Osteocyte (in vitro differentiated cells): ENCODE measurements at places on chromosomes 13 and 19.

GRCh38 chr13:104571161-104571892 is 1505.1 kb upstream of the SLC10A2 start:
- peak; percentile 89 for DNase-seq

- DNase-seq: no peak
These were observed 801 bp downstream of the QTRT1 start for GRCh38 chr19:10701955-10702525.

GRCh38 chr19:8615813-8616596 is 5.5 kb upstream of the ADAMTS10 start:
- no peak for DNase-seq

DNA sequence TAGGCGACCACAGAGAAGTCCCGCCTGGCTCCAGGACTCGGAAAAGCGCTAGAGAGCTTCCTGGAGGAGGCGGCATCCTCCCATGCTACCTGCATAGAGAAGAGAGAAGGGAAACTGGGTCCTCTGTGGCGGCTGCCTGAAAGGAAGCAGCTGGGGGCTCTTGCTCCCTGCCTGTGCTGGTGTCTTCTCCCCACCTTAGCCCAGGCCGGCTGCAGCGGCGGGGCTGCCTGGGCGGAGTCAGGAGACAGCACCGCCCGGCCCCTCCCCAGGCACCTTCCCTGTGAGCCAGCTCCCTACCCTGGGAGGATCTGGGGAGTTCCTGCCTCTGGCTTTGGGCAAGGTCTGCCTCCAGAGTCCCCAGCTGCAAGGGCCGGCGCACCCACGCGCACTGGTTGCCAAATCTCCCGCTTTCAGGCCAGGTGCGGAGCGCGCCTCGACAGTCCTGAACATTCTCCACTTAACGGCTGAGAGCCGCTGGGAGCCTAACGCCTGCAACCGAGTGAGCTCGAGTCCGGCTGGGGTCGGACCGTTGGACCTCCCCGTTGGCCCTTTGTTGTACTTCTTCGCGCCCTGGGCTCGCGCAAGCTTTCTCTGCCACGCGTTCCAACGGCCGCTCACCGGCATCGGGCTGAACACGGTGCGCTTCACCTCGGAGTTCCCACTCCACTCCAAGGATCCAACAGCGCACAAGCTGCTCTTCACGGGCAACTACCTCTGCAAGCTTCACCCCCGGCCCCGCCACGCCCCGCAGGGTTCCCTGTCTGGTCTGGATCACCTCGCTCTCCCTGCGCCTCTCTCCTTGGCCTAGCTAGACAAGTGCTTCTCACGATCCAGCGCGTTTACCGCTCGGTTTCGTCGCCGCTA is 21.8 kb upstream of the ZNF30 start:
- no peak for DNase-seq

DNA sequence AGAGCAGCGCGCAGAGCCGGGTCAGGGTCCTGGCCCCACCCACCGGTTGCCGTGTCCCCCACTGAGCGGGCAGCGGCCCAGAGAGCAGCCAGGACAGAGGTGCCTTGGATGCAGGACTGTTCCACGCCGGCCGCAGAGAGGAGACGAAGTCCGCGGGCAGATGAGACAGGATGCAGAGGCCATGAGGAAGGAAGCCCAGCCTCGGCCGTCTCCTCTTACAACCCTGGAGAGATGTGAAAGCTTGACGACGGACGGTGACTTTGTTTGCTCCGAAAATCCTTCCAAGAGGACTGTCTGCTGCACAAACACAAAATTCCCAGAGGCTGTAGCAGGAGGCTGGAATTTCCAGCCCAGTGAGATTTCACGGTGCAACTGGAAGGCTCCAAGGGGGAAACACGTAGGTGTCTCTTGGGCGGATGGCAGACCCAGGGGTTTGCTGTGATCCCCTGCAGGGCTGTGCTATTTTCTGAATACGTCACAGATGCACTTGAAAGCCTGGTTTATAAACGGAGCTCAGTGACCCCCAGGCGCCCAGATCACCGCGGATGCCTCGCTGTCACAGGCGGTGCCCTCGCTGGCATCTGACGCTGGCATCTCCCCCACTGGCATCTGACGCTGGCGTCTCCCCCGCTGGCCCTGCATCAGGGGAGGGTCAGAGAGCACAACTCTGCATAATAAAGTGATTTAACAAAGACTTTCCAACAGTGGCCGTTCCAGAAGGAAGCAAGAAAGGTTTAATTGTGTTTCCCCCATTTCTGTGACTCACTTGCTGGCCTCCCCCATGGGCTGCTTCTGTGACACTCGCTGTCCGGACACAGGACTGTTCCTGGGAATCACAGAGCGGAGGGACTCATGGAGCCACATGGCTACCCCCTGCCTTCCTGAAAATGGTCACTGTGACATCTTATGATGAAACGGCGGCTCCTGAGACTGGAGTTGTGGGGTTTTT is 62.0 kb upstream of the C13orf46 start:
- no peak for DNase-seq

- DNase-seq: no peak
These were observed 136.7 kb upstream of the TMTC4 start for GRCh38 chr13:100811024-100811865.
